GF-D8 (cell line): ENCODE measurements at places on chromosomes 3 and 15.

DNA sequence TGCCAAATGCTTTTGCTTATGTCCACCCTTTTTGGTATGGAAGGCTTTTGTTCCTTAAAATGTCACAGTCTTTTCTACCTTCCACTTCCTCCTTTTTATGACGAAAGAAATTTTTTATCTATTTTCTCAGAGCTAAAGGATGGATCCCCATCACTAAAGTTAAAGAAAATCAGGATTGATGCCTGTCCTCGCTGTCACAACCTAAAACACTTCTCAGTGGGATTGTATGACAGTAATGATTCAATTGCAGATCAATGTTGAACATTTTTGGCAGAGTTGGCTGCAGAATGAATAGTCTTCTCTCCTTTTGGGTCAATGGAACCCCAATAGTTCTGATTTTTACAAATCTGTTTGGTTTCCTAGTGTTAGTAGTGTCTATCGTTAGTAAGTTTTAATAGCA, 549.8 kb upstream of the ROBO2 start:
- DNase-seq = no peak

- DNase-seq = no peak
These were observed 97.3 kb downstream of the MBNL1 start for GRCh38 chr3:152365766-152366593.

DNA sequence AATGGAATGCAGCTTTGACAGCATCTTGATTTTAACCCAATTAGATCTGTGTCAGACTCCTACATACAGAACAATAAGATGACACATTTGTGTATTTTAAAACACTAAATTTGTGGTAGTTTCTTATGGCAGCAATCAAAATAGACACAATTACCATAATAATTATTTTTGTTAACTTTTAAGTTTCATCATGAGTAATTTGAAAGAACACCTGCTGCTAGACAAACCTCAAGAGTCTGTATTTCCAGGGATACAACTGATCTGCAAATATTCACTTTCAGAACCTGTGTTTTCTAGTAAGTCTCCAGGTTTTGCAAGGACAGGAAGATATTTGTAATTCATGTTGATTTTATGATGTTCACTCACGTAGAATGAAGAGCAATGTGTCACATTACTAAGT, 736.8 kb downstream of the DIPK2A start:
- DNase-seq = no peak

DNA sequence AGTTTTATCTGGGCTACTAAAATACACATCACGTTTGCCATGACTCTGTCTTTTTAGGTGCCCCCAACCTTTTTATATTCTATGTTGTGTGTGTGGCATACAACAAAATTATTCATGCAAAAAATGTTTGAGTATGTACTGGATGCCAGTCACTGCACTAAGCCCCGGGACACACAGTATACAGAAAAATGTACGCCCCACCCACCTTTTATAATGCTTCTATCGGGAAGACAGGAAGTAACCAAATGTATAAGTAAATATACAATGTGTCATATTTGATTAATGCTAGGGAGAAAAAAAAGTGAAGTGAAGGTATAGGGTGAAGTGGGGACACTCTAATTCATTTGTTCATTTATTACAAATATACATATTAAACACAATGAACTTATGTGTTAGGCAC, 503.4 kb upstream of the MDFIC2 start:
- no peak for DNase-seq

- DNase-seq = no peak
These were observed 66.3 kb downstream of the PPCDC start for GRCh38 chr15:75089456-75090387.
